ENCODE measurements at places on chromosomes 6 and 20.

- DNase-seq = no peak
Measured at GRCh38 chr6:143575901-143576426, 64.4 kb upstream of the FUCA2 start.

DNA sequence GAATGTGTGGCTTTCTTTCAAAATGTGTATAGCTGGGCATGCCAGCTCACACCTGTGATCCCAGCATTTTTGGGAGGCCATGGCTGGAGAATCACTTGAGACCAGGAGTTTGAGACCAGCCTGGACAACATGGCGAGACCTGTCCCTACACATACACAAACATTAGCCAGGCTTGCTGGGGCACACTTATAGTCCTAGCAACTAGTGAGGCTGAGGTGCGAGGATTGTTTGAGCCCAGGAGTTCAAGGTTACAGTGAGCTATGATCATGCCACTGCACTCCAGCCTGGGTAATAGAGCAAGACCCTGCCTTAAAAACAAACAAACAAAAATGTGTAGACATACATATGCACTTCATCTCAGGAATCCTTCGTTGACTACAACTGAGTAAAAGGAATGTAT is 31.1 kb upstream of the PLEKHG1 start:
- DNase-seq = no peak

- DNase-seq = no peak
Measured at GRCh38 chr6:24949020-24949569, 13.3 kb upstream of the RIPOR2 start.

GRCh38 chr6:157281570-157281969 is 41.7 kb downstream of the TMEM242 start:
- no peak for DNase-seq

DNA sequence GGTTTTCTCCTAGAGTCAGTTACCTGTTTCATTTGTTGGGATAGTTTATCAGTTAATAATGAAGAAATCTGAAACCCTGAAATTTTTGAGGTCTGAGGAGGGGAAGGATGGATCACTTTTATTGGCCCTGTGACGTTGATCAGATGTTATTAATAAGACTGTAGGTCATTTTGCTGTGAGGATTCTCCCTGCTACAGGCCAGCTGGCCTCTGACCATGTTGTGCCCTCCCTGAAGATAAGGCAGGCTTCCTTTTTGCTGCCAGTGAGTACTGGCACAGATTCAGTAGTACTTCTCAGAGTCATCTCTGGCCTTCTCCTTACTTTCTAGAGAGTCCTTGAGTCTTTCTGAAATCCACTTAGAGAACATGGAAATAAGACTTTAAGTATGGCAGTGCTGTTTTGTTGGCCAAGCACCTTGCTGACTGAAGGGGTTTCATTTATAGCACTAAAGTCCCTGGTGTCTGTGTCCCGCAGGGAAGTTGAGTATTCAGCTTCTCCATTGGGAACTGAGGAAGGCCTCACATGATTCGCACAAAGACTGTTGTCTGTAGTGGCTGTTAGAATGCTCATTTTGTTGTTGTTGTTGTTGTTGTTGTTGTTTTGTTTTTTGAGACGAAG is 202.6 kb downstream of the DTNBP1 start:
- DNase-seq = no peak

- DNase-seq = no peak
Measured at GRCh38 chr6:129893640-129894039, 32.5 kb upstream of the TMEM244 start.

DNA sequence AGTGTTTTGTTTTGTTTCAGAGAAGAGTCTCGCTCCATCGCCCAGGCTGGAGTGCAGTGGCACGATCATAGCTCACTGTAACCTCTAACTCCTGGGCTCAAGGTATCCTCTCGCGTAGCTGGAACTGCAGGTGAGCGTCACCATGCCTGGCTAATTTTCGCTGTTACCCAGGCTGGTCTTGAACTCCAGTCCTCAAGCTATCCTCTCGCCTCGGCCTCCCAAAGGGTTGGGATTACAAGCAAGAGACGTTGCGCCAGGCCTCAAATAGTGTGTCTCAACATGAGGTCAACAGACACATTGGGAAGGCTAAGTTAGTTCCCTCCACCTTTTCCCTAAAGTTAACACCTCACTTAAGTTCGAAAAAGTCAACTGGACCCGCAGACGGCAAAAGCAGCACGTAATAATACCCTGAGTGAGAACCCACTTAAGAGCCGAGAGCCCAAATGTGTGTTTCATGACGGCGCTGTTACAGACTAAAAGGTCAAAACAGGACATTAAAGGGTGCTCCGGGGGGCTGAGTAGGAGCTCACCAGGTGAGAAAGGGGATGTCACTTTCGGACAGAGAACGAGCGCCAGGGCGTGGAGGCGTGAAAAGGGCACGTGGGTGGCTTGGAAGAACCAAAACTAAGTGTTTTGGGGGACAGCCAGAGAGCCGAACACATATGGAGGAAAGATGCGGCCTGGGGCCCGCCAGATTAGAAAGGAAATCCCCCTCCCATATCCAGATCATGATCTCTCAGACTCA is 499 bp downstream of the TTI1 start:
- DNase-seq = no peak

DNA sequence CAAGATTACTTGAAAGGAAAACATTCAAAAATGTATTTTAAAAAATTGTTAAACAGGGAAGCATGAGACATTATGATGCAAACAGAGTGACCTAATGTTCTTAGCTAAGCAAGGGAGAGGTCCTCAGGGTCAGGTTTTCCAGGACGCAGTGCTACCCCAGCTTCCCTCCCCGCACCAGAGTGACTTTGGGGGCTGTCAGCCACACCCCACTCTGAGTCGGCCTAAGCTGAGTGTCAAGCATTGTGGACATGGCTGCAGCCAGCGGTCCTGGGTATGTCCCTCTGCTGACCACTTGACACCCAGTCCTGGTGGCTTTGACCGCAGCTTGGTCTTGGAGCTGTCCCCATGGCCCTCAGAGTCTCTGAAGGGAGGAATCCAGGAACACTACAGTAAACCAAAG is 54.9 kb upstream of the CD93 start:
- DNase-seq = no peak

GRCh38 chr20:10662661-10663458 is 10.9 kb downstream of the JAG1 start:
- no peak for DNase-seq

- no peak for DNase-seq
Measured at GRCh38 chr20:41011551-41012067, 17.0 kb upstream of the TOP1 start.

- DNase-seq = no peak
Measured at GRCh38 chr6:31287619-31288018, 15.7 kb upstream of the HLA-C start.
